ENCODE measurements at places on chromosomes 16 and 17.

- DNase-seq, result no peak
Observed at GRCh38 chr16:48369765-48370164, 15.4 kb downstream of the SIAH1 start.

DNA sequence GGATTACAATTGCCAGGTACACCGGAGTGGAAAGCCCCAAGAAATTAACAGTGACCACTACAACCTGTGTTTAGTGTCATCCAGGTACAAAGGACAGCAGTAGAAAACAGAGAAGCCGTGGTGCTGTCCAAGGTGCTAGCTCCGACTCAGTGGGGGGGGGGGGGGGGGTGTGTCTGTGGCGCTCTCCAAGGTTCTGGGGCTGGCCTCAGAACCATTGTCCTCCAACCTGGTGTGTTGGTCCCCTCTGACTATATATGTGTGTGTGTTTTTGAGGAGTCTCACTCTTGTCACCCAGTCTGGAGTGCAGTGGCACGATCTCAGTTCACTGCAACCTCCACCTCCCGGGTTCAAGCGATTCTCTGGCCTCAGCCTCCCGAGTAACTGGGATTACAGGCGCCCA lies 5.8 kb upstream of the ZNF23 start:
- DNase-seq, result no peak

DNA sequence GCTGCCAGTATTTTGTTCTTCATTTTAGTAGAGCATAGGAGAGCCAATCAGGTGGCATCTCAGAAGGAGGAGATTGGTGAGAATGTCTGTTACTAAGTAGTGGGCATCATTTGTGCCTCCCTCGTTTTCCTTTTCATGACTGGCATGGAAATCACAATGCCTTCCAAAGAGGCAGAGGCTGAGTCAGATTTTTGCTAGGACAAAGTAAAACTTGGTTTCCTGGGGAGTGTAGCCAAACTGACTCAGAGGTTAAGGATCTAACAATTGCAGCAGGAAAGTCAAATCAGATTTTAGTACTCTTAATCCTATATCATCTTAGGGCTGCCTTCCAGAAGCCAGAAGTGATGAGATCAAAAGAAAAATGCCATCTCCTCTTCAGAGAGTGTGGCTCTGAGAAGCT lies 138.7 kb downstream of the ANKFN1 start:
- no peak for DNase-seq

DNA sequence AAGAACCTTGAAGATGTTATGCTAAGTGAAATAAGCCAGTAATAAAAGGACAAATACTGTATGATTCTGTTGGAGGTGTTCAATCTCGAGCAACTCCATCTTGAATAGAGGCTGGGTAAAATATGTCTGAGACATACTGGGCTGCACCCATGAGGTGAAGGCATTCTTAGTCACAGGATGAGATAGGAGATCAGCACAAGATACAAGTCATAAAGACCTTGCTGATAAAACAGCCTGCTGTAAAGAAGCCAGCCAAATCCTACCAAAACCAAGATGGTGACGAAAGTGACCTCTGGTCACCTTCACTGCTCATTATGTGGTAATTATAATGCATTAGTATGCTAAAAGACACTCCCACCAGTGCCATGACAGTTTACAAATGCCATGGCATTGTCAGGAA lies 98.1 kb downstream of the RGS9 start:
- no peak for DNase-seq

DNA sequence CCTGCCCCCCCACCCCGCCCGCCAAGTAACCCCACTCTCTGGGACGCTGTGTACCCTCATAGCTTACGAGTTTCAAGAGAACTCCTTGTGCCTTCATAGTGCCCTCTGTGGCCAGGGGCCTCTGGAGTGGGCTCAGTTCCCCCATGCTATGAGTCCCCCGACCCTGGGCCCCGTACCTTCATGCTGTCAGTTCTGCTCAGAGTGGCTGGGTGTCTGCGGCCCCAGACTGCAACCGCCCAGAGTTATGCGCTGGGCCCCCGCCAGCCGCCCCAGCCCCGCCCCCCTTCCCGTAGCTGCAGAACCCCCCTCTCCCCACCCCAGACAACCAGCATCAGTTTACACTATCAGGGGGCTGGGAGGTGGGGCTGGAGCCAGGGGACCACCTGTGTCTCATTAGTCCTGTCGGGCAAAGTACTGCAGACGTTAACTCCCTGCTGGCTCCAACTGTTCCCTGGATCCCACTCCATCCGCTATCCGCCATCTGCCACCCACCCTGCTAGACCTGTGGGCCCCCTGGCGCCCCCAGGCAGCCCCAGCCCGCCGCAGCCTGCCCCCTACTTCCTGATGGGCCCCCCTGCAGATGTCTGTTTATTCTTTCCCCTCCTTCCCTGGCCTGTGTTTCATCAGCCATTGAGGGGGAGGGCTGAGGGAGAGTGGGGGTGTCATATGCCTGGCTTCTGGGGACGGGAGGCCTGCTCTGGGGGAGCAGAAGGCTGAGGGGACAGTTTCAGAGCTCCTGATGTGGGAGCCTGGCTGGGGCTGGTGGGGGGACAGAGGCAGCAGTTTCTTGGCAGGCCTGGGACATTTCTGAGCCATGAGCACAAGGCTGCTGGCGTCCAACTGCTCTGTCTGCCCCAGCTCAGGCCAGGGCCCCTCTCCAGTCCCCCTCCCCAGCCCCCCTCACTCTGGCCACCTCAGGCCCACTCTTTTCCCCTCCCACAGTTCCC lies at the start of gene MFAP4:
Gene MFAP4, minus strand, starts transcription at position 217 of the 947 bp plus-strand sequence. Its CDS starts 35 bp downstream, at position 182.
- DNase-seq, result no peak

DNA sequence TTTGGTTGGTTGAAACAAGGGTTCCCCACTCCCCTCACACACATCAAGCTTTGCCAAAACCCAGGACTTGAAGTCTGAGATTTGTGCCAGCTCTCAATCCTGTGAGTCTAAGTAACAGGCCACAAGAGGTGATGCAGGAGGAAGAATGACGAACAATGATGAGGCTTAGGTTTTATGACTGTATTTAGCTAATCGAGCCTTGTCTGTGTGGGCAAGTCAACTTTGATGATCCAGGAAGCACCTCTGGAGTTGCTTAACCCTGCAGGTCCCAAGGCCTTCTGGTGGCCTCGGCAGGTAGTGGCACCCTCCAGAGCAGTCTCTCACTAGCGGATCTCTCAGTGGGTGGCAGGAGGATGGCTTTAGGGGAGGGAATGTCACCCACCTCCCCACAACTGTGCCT lies 28.7 kb downstream of the CDK5RAP3 start:
- DNase-seq, result no peak

DNA sequence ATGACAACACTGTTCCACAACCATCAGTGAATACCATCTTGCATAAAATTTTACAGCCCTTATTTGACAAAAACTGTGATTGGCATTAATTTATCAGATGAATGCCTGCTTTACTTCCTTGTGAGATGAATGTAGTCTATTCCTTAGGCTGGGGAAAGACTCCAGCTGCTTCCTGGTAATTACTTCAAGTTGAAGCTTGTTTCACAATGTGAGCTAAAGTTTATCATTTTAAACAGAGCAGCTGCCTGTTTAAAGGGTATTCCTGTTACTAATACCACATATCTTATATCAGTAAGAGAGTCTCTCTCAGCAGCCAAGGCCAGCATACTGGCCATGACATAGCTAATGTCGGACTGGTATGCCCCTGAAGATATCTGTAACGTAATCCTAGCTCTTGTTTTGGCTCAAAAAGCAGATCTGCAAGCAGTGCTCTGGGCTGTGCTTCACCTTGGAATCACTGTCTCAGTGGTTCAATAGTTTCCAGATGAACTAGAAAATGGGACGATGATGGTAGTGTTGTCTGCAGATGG lies 13.2 kb upstream of the ARL2BP start:
- DNase-seq, result no peak

DNA sequence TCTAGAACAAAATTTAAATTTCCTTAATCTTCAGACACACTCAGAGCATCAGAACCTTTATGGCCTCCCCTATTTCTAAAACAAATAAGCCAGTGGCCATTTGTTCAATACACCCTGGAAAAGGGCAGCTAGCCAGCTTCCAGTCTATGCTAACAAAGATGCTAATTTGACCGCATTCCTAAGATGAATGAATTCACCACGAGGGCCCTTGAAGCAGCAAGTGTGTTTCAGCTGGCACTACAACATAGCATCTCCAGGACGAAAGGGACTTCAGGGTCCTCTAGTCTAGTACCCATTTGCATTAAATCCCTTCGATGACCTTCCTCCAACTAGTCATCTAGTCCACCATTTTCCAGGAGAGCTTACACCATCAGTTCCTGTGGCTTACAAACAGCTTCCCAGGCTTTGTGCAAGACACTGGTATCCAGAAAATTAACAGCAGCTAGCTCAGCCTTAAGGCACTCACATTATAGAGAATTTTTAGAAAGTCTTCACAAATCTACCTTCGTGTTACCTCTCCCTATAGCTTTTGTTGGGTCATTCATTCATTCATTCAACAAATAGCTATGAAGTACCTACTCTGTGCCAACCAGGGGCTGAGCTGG lies 10.9 kb downstream of the KRT37 start:
- no peak for DNase-seq

DNA sequence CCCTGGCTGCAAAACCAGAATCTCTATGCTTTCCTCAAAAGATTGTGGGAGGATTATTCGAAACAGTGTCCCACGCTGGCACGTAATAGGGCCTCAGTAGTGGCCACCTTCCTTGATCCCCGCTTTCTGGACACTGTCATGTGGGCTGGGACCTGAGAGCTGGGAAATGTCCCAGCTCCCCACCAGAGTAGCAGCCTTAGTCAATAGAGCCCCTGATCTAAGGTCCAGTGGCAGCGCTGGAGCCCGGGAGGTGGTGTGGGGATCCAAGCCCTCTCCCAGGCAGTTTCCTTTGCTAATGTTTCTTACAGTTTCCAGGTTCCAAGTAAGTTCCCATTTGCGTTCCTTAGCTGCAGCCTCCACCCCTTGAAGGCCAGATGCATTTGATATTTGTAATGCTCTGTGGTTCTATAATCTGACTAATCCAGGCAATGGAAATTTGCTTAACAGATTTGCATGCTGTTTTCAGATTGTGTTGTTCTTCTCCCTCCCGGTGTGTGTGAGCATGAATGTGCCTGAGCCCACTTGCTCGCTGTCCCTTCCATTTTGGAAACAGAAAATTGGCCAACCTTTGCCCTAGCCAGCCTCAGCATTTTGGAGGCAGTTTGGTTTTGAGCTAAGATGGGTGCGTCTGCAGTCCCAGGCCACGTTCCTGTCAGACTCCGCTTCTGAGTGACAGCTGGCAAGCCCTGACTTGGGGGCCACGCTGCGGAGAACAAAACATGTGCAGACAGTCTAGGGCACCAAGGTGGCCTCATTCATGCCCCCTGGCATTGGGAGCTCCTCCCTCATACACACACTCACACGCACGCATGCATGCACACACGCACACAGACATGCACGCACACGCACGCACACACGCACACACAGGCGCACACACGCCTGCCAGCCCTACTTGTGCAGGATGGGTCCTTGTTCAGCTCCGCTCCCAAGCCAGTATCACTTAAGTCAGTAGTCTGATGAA lies 69.4 kb downstream of the CCDC182 start:
- no peak for DNase-seq

- DNase-seq, result no peak
Observed at GRCh38 chr17:34252444-34253138, 2.5 kb upstream of the CCL2 start.

GRCh38 chr16:89925596-89926079 lies 2.5 kb downstream of the TUBB3 start:
- no peak for DNase-seq

DNA sequence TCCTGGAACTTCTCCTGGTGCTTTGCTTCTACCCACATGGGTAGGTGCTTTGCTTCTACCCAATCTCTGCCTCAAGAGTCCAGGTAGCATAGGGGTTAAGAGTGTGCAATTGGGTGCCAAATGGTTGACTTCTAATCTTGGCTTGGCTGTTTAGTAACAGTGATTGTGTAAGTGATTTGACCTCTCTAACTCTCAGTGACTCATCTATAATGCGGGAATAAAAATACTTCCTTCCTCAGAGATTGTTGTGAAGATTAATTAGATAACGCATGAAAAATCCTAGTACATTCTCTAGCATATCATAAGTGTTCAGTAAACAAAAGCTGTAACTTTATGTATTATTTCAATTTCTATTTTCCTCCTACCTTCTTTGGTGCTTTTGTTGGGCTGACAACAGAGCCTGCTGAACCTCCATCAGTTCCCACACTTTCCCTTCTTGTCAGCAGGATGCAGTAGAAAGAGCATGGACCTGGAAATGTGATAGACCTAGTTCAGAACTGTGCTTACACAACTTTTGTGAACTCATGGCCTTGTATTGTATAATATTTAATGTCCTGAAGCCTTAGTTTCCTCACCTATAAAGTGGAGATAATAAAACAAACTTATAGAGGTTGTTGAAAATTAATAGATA lies 72.9 kb upstream of the SMIM36 start:
- no peak for DNase-seq

- DNase-seq, result peak; percentile 39
Observed at GRCh38 chr16:58459344-58460218, 40.4 kb upstream of the NDRG4 start.

- no peak for DNase-seq
Observed at GRCh38 chr16:22765479-22765878, 48.5 kb upstream of the HS3ST2 start.

DNA sequence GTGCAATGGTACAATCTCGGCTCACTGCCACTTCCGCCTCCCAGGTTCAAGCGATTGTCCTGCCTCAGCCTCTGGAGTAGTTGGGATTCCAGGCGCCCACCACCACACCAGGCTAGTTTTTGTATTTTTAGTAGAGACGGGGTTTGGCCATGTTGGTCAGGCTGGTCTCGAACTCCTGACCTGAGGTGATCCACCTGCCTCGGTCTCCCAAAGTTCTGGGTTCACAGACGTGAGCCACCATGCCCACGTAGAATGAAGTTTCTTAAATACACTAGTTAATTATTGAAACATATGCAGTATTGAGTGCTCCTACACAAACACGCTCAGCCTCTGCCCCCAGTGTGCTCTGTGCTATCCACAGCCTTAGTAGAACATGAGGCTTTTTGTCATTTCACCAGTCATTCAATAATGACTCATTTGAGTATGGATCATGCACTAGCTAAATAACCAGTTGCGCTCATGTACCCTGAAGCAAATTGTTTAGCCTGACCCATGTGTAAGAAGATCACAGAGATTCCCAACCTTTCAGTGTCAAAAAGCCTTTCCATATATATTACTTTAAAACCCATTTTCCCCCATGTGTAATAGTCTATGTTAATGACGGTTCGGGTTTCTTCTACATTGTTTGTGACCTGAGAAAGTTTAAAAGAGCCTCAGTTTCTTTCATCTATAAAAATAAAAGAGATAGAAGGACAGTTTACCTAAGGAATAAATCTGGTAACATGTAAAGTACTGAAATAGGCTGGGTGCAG lies 49.7 kb downstream of the TUBD1 start:
- peak; percentile 52 for DNase-seq

DNA sequence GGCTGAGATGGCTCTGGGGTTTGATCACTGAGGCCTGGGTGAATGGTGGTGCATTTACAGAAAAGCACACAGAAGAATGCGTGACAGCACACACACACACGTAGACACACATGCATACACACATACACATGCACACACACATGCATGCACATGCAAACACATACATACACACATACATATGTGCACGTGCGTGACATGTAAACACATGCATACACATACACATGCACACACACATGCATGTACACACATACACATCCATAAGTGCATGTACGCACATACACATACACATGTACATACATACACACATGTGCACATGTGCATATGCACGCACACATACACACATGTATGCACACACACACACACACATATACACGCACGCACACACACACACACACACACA lies 108.4 kb downstream of the AIPL1 start:
- DNase-seq, result no peak

- DNase-seq, result peak; percentile 78
Observed at GRCh38 chr16:1414532-1415260, at the start of gene UNKL. TSS of gene UNKL (minus strand) at chr16:1414704. CDS start at chr16:1414691, 13 bp downstream.

Measured in stimulated activated CD8-positive, alpha-beta memory T cell treated with anti-CD3 and anti-CD28 coated beads, Interleukin-7, amount 100 ng/mL, for 4 hours (primary cell).